ENCODE measurements at places on chromosomes 1 and 21. TPM values are rescaled to one million over a fixed set of nuclear protein-coding genes. Genes with fewer than 3 reads are reported as not detected.

DNA sequence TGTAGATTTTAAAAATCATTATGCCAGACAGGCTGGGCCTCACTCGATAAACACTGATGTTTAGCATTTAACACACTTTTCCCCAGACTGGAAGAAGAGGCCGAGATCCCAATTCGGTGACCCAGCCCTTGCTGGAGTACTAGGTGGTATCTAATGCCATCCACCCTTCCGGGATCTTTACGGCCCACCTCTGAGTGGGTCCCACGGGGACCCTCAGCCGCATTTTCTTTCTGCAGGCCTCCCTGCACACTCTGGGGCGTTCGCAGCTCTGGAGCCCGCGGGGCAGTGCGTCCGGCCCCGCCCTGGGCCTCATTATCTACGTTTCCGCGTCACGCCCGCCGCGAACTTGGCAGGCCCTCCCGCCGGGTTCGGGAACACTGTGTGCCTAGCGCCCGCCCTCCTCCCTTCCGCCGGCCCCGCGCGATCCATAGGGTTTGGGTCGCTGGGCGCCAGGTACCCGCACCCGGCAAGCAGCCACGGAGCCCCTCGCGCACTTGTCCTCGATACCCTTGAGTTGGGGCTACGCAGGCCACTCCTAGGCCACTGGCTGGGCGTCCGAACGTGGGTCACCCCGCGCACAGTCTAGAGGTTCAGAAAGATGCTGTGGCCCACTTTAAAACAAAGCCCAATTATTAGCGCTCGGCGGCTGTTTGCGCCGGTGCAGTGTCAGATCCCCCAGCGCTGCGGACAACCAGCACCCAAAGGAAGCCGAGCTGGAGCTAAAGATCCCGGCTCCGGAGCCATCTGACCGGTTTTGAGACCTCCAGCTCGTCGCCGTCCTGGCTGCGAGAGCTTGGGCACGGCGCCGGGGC lies 950 bp upstream of the EVA1C start:
- DNase-seq: peak; percentile 92

- no peak for DNase-seq
Measured at GRCh38 chr1:209370241-209370995, 213.1 kb upstream of the CAMK1G start.

DNA sequence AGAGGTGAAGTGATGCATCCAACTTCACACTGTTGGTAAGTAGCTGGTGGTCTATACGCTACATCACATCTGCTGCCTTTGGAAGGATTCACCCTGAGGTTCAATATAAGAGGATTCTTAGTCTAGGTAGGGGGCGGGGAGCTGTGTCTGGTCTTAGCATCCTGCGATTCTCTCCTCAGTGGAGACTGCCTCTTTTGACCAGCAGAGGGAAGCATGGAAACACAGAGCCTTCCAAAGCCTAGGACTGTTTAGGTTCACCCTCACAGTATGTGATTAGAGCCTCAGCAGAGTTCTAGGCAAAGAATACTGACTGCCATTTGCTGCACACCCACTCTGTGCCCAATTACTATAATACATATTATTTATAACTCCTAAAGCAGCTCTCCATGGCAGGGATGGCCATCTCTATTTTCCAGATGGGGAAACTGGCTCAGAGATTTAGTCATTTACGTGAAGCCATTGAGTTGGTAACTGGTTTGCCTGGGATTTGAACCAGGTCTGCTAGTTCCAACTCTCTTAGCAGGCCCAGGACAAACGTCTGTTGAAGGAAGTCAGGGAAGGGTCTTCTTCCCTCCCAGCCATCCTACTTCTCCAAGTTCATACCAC lies 28.9 kb upstream of the EFCAB14 start:
- no peak for DNase-seq

GRCh38 chr1:16077406-16078245 lies 4.2 kb upstream of the FAM131C start:
- DNase-seq: no peak

GRCh38 chr1:158037866-158038359 lies 44.5 kb downstream of the KIRREL1 start:
- no peak for DNase-seq

GRCh38 chr1:30882678-30883388 lies 25.7 kb downstream of the SDC3 start:
- no peak for DNase-seq

GRCh38 chr1:103267266-103267665 lies 158.9 kb upstream of the COL11A1 start:
- no peak for DNase-seq

- peak; percentile 51 for DNase-seq
Measured at GRCh38 chr1:11806307-11806936, 431 bp downstream of the CLCN6 start.

The ARHGEF2 gene
- 196 TPM for total RNA-seq

The CYP4Z1 gene
- 3.5 TPM for total RNA-seq

All from sciatic nerve (tissue), 2 donors.